ENCODE measurements at places on chromosomes 7 and 10.

DNA sequence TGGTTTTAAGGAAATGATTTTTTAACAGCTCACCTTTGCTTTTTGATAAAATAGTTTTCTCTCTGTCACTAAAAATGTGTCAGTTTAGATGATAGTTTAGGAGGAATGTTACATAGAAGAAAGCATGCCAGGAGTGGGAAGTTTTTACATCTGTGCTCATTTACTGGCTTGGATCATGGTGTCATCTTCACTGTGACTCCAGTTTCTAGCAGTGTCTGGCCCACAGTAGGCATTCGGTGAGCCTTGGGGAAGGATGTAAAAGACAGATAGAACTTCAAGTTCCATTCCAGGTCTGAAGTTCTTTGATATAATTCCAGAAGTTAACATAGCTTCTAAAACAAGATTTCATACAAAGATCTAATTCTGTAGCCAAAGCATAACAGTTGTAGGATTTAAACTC, 259.2 kb downstream of the BICC1 start:
- DNase-seq, result no peak

- no peak for DNase-seq
Measured at GRCh38 chr7:1668396-1669063, 1.5 kb upstream of the ELFN1 start.

DNA sequence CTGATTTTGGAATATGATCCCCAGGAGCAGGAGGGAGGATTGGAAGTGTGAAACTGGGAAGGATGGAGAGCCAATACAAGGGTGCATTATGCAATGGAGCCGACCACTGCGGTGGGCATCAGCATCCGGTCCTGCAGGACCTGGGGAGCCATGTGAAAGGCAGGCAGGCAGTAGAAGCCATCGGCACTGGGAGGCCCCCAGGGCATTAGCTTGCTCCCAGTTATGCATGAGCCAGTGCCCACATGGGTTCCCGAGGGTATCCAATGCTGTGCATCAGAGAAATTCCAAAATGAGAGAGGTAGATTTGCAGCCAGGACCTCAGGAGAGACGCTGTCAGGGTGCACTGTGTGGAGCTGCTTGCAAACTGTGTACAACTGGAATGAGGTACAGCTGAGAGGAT, 8.7 kb upstream of the KCP start:
- DNase-seq, result no peak

GRCh38 chr10:97547962-97548361, 24.6 kb upstream of the ANKRD2 start:
- DNase-seq, result no peak

DNA sequence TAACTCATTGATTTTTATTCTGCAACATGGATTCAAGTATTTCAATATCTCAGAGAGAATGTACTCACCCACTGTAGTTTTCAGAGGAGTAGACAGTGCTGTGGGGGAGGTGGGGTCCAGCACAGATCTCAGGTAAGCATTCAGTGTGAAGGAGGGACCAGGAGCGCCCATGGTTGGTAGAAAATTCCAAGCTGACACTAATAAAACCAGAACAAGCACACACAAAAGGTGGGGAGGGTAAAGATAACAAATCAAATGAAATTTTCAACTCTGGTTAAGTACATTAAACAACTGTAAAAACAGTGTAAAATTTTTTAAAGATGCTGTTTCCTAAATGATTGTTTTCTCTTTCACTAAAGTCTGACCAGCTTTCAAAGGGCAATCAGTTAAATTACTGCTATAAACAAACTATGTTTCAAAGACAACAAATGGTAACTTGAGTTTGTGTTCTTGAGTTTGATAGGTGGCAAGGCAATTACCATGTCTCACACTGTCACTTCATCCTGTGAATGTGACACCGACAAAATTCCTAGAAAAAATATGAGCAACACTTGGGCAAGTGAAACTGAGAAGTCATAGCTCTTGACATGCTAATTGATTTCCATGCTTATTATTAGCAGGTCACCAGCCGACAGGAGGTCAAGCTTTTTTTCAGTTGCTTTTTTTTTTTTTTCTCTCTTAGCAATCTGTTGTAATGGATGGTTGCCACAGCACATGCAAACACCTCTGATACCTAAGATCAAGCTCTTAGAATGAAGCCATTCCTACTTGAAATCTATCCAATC, 205.8 kb upstream of the SLC26A5 start:
- peak; percentile 7 for DNase-seq

DNA sequence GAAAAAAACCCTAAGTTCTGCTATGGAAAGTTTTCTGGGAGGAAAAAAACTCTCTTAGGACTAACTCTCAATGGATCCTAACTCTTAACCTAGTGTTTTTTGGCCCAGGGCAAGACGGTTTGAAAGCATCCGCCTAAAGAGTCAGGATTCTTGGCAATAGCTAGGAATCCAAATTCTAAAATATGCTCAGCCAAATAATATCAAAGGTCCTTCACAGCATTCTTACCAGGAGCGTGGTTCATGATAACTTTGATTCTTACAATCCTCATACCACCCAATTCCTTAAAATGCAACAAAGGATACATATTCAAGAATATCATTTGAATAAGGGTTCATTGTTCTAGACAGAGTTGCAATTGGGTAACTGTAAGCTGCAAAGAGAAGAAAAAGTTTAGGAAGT, 21.3 kb downstream of the CPA1 start:
- no peak for DNase-seq

GRCh38 chr7:134699899-134700298, 53.2 kb downstream of the BPGM start:
- DNase-seq, result no peak

- DNase-seq, result no peak
Measured at GRCh38 chr10:100524638-100525037, 5.0 kb upstream of the SEC31B start.

DNA sequence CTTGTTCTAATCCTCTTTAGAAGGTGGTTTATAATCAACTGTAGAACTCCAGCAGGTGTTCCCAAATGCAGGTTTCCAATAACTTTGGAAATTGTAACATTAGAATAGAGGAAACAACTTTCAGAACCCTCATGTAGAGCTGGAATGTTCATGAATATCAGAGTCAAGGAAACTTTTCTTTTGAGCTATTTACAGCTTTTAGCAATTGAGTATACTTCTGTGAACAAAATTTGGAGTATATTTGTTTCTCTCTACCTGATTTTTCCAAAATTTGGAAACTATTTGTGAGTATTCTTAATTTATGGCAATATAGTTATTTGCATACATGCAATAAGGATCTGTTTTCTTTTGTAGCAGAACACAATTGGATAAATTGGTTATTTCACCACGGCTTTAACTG, 2.8 kb upstream of the CFAP43 start:
- DNase-seq, result no peak

DNA sequence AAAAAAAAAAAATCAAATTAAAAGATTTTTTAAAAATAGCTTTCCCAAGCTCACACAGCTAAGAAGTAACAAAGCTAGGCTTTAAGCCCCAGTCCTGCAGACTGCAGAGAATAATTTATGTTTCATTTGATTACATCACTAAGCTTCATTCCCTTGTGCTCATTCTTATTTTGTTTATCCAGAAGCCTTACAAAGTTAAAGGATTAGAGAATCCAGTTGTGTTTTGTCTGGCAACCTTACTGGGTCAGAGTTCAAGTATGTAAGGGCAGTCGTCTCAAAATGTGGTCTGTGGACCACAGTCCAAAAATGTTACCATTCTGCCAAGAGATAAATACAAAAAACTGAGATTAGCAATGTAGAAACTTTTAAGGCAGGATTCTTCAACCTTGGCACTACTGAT, 32.1 kb upstream of the EZH2 start:
- no peak for DNase-seq

DNA sequence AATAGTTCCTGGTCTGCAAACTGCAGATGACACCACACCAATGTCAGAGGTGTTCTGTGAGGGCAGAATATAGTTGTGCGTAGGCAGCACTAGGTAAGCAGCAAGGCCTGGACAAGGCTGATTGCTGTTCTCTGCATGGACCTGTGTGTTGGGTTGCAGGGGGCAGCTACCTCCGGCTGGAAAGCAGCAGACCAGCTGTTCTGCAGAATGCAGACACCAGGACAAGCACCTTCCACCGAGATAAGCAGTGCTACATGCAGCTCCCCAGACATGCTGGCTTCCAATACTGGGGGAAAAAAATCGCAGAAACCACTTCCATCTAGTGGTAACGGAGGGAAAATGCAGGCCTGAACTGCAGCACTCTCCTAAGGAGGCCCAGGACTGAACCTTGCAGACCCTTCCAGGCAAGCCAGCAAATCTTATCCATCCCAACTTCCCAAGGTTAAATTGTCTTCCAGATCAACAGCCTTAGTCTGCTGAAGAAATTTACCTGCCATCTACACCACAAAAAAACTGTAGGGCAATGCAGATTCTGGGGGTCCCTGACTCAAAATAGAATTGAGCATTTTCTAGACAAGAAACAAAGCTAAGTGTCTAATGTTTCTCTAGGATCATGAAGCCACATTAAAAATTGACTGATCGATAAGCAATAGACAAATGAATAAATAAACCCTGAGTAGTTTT, 50.5 kb upstream of the COBL start:
- peak; percentile 67 for DNase-seq

- DNase-seq, result no peak
Measured at GRCh38 chr7:30634193-30634626, 39.5 kb downstream of the GARS1 start.

DNA sequence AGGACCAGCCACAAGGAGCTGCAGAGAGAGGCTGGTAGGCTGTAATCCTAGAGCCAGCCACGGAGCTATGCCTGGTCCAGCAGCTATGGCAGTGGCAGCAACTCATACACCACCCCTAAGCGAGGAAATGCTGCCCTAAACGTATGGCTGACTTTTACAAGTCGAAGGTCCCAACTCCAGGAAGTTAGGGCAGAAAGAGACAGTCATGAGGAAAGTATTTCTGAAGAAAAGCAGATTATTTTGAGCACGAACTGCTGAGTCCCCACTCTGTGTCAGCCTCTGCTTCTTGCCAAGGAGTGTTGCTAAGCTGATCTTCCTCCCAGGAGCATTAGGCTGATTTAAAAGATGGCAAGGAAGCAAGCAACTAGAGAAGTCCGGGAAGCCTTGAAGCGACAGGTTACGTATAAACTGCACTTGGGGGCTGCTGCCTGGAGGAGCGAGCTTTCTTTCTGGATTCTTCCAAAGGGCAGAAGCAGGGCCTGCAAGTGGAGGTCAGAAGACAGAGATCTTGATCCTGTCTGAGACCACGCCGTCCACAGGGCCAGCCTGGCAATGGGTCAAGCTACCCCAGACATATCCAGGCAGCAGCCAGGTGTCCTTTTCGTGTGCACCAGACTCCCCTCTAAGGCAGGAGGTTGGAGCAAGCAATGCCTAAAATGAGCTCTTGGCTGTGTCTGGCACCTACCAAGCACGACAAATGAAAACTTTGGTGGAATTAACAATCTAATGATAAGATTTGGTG, 39.4 kb downstream of the PLXNA4 start:
- DNase-seq, result no peak

DNA sequence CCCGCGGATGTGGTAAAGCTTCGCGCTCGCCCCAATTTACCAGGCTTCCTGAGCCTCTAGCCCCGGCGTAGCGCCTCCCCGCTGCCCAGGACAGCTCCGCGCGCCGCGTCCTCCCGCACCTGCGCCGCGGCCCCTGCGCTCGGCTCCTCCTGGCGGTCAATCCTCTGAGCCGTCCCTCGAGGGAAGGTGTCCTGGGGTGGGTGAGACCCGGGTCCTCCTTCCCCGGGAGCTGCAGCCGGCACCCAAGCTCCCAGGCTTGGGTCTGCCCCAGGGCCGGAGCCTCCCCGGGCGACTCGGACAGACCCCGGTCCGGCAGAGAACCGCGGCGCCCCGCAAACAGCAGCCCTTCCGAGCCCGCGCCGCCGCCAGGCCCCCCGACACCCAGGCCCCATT, 512 bp downstream of the OSBPL3 start:
- DNase-seq, result no peak

DNA sequence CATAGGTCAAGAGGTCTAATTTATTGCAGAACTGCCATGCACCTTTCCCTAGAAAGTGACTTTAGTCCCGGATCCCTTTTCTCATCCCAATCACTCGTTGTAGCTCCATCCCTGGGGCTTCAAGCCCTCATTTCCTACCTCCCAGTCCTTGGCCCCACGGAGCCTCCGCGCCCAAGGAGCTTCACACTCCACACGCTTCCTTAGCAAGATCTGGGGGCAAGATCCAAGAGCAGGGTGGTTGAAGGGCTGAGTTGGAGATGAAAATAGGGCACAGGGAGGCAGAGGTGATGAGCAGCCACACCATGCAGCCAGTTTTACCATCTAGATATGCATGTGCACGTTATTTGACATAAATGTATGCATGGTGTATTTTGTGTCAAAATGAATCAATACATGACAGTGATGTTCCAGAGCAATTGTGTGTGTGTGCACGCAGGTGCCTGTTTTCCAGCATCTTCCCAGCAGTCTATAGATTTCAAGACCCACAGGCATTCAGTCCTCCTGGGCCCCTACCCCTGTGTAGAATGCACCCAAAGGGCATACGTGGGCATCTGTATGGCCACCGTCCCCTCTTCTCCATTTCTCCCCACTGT, 6.0 kb upstream of the TRPV6 start:
- DNase-seq, result no peak

DNA sequence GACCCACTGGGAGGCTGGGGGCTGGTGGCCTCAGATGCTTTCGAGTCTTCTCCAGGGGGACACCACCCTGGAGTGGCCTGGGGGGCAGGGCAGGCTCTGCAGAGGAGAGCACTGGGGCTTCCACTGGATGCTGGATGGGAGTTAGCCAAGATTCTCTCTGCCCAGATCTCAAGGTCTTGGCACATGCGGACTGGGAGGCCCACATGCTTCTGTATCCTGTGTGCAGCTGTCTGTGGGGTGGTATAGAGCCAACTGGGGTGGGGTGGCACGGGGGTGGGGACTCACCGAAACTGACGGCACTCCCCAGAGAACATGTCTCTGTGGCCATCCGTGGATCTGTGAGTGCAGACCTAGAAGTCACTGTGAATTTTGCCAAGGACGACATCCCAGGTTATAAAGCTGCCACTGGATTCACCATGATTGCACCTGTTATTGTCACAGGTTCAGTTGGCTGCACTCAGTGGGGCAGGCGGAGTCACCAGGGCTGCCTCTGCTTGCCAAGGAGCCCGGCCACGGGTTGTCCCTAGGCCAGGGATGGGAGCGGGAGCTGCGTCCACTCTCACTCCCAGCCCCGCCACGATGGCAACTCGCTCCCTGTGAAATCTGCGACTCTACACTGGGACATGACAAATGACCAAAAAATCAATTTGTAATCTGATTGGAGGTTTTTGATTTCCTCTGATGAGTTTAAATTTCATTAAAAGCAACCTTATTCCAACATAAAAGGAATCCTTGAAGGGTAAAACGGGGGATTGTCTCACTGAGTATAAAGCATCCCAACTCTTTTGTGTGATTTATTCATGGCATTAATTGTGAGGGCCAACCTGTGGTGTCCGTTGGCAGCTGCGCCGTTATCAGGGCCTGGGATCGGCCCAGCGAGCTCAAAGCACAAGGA, 131.3 kb downstream of the EBF3 start:
- no peak for DNase-seq

GRCh38 chr10:102906507-102906906, 11.6 kb upstream of the CNNM2 start:
- no peak for DNase-seq
